Stimulated activated CD8-positive, alpha-beta memory T cell treated with anti-CD3 and anti-CD28 coated beads, Interleukin-4, amount 100 ng/mL, for 4 hours (primary cell): ENCODE measurements at places on chromosomes 7 and 10.

- DNase-seq = no peak
These were observed 148.0 kb downstream of the HGF start for GRCh38 chr7:81621893-81622292.

- DNase-seq = no peak
These were observed 53.6 kb upstream of the TMEM106B start for GRCh38 chr7:12157517-12157916.

GRCh38 chr7:131950758-131951157 is 394.3 kb upstream of the PODXL start:
- no peak for DNase-seq

DNA sequence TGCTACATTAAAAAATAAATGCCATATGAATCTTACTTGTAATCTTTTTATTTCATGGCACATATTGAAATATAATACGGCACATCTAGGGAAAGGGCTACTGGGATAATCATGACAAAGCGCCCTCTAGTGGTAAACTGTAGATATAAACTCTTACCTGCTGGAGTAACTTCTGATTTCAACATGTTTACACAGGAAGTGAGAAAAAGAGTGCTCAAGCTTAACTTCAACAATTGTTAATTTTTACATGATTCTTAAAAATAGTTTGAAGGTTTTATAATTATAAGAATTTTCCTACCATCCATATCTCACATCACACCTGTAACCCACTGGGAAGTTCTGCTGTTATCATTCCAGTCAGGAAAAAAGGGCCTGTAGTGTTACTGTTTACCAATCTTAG is 2.0 kb upstream of the HEPACAM2 start:
- no peak for DNase-seq

- no peak for DNase-seq
These were observed 4.2 kb downstream of the MKX start for GRCh38 chr10:27741173-27742091.

DNA sequence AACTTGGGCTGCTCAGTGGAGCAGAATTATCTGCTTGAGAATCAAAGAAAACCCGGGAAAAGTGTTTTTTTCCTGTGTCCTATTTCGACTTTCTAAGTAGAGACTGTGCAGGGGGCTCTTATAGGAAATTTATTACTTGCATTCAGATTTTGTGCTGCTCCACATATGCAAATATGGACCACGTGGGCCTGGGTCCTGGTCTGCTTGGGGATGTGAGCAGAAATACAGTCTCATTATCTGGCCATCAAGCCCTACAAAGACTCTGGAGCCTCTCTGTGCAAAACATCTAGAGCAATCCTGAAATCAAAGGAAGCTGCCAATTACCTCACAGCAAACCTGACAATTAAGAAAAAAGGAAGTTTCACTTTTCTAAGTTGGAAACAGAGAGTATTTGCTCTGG is 216.9 kb downstream of the LRMDA start:
- no peak for DNase-seq

GRCh38 chr7:84677117-84677732 is 482.6 kb upstream of the SEMA3A start:
- DNase-seq = no peak

DNA sequence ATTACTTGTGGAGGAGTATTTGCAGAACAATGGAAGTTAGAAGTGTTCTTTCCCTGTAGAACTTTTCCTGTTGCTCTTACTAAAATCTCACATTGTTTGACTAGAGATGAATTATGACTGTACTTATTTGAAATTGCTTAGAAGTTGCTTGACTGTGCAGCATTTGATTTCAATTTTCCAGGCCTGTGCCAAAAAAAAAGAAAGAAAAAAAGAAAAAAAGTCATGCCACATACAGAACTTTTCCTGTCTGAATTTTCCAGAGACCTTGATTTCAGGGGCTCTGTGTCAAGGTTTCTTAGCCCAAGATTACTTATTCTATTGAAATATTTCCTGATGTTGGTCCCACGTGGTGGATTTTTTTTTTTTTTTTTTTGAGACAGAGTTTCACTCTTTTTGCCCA is 3.5 kb upstream of the FAM171A1 start:
- no peak for DNase-seq

DNA sequence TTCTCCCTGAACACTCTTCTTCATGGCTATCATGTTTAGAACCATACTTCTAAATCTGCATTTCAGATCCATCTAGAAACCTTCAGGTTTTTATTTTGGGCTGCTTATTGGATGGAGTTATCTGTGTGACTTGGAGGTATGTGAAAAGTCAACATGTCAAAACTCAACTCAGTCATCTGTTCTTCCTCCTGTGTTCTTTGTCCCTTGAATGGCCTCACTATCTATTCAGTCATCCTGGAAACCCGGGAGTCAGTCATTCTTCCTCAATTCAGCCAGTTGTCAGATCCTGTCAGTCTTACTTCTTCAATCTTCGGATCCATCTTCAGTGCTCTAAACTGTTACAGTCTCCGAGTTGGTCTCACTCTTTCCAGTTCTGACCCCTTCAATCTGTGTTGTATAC is 52.2 kb downstream of the VKORC1L1 start:
- no peak for DNase-seq

DNA sequence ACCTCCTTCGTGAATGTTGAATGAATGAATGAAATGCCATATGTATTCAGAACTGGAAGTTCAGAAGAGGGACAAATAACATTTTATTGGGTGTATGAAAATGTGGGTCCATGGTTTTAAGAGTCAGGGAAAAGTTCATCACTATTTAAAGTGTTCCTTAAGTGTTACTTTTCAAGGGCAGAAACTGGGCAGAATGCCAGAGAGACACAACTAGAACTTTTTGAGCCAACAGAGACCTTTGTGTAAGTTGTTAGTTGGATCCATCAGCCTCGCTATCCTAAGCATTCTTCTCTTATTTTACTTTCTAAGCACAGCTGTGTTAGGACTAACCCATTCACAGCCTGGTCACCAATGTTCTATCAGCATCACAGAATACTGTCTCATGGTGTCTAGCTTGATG is 13.6 kb upstream of the TAF3 start:
- DNase-seq = no peak

DNA sequence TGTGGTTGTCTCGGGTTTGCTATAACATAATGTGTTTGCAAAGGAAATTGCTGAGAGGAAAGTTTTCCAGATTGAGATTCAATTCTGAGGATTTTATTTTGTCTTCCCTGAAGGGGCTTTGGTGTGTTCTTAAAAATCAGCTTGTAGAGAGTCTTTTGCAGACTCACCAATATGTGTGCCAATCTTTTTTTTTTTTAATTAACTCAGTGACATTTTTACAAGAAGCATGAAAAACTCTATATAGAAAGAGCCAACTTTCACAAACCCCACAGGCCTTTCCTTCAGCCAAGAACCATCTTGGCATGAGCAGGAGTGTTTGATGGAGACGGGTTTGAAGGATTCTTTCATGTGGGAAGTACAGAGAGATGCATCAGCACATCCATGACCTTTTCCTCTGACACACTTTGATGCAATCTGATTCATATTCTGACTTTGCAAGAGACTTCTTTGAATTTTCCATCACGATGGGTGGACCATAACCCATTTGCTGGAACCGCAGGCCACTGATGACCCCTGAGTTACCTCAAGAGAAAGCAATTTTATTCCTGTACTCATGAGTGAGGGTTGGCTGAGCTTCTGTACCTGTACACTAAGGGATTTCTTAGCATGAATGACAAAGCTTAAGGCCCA is 892.6 kb downstream of the XPNPEP1 start:
- DNase-seq = no peak

DNA sequence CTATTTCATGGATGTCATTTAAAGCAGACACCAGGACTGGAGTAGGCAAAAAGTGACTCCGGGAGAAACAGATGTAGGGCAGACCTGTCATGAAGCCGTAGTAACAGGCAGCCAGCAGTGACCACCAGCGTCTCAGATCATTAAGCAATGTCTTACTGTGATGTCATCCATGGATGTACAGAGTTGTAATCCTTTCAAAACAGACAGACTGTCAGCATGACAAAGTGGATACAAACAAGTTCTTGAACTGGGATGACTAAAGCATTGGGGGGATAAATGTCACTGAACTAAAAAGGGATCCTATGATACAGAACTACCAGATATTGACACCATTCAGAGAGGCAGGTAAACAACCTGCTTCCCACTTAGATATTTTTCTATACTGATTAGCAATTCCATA is 675.5 kb downstream of the PARD3 start:
- no peak for DNase-seq

- no peak for DNase-seq
These were observed 50.6 kb upstream of the RASGEF1A start for GRCh38 chr10:43317422-43317821.

DNA sequence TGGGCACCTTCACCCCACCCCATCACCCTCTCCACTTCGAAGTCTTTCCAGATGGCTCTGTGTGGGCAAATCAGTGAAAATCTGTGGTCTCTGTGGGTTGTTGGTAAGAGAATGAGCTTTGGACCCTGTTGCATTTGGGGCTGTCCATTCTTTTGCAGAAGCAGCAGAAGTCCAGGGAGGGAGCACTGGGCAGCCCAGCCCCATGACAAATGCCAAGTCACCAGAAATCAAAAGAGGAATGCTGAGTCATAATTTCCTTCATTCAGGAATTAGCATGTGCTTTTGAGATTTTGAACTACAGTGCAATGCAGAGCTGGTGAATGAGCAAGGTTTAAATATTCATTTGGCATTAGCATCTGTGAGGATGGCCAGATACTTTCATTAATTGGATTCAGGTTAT is 556.2 kb downstream of the LRMDA start:
- DNase-seq = no peak

GRCh38 chr7:151754142-151754590 is 122.7 kb downstream of the PRKAG2 start:
- no peak for DNase-seq

DNA sequence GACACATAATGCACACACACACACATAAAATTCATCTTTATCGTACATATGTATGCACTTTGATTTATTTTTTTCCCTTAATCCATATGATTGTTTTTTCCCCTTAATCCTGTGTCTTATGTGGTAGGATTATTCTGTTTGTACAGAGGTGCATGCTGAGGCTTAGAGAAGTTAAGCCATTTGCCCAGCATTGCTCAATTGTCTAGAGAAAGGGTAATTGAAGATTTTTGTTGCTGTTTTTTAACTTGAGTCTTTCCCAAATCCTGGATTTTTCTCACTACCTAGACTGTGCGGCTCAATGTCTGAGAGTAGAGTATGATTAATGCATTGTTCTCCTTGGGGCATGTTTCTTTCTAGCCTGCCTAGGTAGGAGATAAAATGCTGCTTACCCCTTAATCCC is 35.0 kb downstream of the WBP1L start:
- no peak for DNase-seq

DNA sequence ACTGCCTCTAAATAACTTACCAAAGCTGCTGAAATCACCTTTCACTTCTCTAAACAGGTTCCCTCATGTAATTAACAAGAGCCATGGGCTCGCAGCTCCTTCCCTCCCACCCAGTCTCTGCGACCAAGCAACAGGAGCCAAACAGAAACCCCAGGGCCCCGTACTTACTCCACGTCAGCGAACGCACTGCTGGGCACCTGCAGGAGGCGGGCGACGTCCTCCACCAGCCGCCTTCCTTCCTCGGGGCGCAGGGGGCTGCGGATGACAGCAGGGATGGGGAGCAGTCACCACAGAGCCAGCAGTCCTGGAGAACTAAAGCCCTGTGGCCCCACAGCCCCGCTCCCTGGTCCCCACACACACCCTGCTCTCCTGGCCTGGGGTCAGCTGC is 477.0 kb downstream of the PTPRN2 start:
- DNase-seq = no peak

DNA sequence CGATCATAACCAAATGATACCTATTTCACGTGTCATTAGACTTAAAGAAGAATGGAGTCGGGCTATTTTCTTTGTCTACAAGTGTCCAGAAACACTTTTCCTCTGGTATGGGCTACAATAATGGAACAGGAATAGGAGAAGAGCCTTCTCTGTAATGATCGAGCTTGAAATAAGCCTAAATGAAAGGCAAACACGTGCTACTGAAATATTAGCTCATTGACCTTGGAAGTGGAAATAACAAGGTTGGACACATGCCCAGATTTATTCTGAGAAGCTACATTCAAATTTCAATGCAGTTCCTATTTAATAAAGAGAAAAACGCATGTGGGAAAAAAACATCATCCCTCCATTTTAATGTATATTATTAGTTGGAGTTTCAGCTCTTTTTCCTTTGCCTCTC is 254.7 kb upstream of the PTER start:
- no peak for DNase-seq

DNA sequence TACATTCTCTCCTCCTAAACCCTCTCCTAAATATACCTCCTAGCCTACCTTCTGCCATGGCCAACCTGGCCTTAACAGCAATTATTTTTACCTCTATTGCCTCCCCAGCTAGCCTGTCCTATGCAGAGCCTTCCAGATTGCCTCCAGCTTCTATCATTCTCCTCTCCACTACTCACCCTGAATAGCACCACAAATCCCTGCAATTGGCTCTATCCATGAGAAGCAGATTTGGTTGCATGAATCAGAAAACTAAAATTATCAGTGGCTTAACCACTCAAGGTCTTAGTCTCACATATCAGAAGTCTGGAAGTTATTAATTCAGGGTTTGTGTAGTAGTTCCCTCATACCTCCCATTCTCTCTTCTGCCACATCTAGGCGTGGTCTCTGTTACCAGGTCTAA is 120.3 kb upstream of the CACUL1 start:
- DNase-seq = no peak

DNA sequence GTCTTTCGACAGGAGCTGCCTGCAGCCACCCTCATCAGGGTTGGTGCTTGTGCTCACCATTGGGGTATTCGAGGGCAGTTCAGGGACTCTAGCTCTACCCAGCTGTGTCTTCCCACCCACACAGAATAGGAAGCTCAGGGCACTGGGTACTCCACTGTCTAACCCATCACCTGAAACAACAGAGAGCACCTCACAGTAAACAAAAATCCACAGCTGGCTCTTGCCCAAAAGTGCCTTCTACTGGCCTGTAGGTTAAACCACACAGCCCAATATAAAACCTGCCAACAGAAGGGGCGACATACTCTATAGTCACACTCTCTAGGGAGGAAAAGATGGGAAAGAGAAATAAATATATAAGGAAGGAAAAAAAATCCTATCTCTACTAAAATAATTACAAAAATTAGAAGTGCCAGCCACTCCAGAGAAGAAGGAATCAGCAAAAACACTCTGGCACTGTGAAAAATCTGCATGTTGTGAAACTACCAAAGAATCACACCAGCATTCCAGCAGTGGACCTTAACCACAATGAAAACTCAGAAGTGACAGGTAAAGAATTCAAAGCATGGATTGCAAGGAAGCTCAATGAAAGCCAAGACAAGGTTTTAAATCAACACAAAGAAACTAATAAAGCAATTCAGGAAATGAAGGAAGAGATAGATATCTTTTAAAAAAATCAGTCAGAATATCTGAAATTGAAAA is 110.0 kb downstream of the HGF start:
- DNase-seq = no peak

GRCh38 chr7:49483142-49483541 is 290.3 kb upstream of the VWC2 start:
- DNase-seq = no peak

GRCh38 chr10:28291881-28292297 is 11.0 kb downstream of the MPP7 start:
- peak; percentile 8 for DNase-seq

GRCh38 chr7:100896732-100897608 is 1.3 kb upstream of the ACHE start:
- DNase-seq = no peak

- DNase-seq = no peak
These were observed 158.4 kb downstream of the RGS10 start for GRCh38 chr10:119384127-119384526.

GRCh38 chr10:132283604-132284382 is 24.0 kb downstream of the STK32C start:
- no peak for DNase-seq
